ENCODE measurements at places on chromosomes 2 and 18.

DNA sequence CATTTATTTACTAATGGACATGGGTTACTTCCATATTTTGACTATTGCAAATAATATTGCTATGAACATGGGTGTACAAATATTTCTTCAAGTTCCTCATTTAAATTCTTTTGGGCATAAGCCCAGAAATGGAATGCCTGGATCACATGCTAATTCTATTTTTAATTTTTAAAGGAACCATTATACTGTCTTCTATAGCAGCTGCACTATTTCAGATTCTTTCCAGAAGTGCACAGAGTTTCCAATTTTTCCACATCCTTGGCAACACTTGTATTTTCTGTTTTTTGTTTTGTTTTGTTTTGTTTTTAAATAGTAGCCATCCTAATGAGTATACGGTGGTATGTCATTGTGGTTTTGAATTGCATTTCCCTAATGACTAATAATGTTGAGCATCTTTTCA, 8.5 kb upstream of the RALBP1 start:
- no peak for DNase-seq

DNA sequence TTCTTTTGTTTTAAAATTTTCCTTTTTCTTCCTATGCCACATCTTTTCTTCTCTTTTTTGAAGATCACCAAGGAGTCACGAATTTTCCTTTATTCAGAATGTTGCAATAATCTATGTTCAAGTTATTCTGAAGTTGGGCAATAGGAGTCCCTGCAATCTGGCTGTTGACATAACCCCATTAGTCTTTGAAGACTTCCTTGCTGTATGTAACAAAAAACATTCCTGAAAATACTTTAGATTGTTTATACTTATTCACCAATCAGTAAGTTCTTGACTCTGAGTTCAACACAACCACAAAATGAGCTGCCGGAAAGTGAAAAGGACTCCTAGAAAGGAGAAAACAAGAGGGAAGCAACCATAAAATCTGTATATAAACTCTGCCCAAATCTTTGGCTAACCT, 62.8 kb downstream of the TMEM237 start:
- DNase-seq, result no peak

GRCh38 chr2:96906729-96907114, 36.8 kb upstream of the SEMA4C start:
- no peak for DNase-seq

DNA sequence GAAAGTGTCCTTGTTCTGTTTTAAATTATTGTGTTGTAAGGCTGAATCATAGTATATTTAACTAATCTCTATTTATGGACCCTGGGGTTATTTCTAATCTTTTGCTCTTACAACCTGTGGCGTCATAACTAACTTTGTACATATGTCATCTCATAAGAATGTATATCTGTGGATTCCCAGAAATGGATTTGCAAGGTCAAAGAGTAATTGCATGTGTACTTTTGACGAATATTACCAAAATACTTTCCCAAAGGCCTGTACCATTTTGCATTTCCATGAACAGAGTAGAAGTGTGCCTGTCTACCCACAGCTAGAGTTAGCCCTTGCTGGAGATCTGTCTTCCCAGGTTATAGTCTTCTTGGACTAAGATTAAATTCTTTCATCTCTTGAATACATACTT, 42.8 kb downstream of the SEMA4F start:
- DNase-seq, result no peak

DNA sequence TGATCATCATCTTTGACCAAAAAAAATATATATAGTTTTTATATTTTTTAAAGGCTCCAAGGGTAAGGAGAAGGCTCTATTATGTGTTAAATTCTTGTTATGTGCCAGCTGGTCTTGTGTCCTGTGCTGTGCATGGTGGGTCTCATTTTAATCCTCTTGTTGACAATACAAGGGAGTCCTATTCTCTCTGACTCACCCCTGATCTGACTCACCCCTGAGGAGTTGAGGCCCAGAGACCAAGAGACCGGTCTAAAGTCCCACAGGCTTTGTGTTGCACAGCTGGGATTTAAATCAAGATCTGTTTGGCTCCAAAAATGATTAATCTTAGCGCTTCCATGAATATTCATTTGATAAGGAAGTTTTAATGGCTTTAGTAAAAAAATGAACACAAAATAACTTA, 25.7 kb downstream of the MC2R start:
- DNase-seq, result no peak

- no peak for DNase-seq
These were observed 107.1 kb downstream of the NFATC1 start for GRCh38 chr18:79502782-79503181.

- DNase-seq, result peak; percentile 43
These were observed 267.0 kb downstream of the NOL4 start for GRCh38 chr18:33957707-33958106.

Measured in NCI-H2081 (cell line).